ENCODE measurements at places on chromosomes 5 and 9.
A peak's percentile ranks its signal among the peaks of the same experiment; 100 is the strongest.

- DNase-seq = no peak
These were observed 825.0 kb downstream of the TLR4 start for GRCh38 chr9:118529210-118529609.

GRCh38 chr9:124220946-124221451, 36.8 kb upstream of the NEK6 start:
- no peak for DNase-seq

DNA sequence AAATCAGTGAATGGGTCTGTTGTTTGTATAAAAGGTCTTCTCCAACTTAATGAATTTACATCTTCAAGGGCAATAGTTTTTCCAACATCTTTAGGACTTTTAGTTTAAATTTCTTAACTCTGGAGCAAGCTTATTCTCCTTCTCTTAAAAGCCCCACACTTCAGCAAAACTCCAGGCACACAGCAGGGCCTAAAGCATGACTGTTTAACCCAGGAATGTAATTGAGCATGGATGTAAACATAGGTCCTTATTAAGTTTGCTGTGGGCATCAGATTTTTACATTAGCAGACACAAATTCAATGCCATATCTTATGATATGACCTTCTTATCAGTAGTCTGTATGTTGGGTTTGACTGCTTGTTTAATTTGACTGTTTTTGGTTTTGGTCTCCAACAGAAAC, 78.9 kb downstream of the ABCA1 start:
- no peak for DNase-seq

- no peak for DNase-seq
These were observed 176.6 kb downstream of the ZNF462 start for GRCh38 chr9:107039542-107039941.

DNA sequence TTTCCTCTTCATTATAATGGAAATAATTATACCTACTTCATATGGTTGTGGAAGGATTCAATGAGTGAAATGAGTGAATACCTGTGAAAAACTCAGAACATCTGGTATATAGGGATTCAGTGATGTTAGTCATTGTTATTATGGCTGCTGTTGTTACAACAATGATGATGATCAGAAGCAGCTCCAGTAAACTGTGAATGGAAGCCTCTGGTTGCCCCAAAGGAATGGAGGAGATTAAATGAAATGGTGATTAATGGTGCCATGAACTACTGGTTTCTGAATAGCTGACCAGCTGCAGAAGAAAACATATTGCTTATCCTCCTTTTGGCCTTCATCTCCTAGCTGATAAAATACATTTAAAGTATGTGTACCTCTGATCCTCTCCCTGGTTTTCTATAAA, 372.0 kb downstream of the ARHGEF28 start:
- DNase-seq = no peak

DNA sequence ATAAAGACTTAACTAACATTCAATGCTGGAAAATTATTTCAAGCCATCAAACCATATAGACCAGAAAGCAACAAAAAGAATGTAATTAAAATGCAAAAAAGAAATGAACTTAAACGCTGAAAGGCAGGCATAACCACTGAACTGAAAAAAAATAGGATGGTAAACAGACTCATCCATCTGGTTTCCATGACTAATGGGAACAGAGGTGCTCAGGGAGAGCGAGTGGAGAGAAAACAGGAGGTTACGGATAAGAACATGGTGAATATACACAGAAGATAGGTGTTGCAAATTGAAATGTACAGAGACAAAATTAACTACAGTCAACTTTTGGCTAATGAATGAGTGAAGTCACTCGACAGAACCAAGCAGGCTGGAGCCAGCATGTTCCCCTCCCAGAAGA, 43.5 kb upstream of the RNF38 start:
- DNase-seq = no peak

GRCh38 chr5:35360671-35361070, 130.4 kb upstream of the PRLR start:
- DNase-seq = no peak

DNA sequence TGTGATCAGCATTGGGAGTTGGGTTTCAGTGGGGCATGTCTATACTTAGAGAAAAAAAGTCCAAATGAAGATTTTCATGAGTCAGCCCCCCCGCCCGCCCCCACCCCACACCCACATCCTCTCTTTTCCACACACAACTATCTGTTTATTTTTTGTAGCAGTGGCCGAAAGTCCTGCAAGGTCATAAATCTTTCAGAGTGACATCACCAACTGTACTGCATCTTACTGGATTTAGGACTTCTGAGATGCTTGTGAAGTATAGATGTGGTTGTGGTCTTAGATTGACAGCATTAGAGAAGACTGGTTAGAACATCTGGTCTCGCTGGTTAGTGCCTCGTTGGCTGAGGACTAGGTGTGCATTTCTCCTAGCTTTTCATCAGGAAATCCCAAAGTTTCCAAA, 7.3 kb upstream of the ROPN1L start:
- DNase-seq = no peak

DNA sequence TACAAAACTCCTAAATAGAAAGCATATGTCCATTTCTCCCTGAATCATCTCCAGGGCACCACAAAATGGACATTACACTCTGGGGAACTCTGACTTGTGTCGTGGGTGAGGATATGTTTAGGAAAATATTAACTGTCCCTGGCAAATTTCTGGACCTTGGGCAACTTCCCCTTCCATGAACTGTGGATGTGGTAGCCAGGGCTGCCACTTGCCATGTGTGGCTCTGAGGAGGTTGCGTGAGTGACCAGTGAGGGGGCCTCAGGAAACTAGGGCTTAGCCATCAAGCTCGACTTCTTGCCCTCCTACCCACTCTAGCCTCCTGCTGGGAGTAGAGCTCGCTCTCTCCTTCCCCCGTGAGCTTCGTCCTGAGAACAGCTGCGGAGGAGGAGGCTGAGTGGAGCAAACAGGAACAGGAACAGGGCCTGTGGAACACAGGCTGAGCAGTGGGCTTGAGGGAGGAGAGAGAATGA, 13.8 kb upstream of the STC2 start:
- no peak for DNase-seq

GRCh38 chr9:23741351-23741750, 84.7 kb downstream of the ELAVL2 start:
- no peak for DNase-seq

GRCh38 chr9:134834217-134834956, 46.2 kb upstream of the FCN2 start:
- DNase-seq = no peak

DNA sequence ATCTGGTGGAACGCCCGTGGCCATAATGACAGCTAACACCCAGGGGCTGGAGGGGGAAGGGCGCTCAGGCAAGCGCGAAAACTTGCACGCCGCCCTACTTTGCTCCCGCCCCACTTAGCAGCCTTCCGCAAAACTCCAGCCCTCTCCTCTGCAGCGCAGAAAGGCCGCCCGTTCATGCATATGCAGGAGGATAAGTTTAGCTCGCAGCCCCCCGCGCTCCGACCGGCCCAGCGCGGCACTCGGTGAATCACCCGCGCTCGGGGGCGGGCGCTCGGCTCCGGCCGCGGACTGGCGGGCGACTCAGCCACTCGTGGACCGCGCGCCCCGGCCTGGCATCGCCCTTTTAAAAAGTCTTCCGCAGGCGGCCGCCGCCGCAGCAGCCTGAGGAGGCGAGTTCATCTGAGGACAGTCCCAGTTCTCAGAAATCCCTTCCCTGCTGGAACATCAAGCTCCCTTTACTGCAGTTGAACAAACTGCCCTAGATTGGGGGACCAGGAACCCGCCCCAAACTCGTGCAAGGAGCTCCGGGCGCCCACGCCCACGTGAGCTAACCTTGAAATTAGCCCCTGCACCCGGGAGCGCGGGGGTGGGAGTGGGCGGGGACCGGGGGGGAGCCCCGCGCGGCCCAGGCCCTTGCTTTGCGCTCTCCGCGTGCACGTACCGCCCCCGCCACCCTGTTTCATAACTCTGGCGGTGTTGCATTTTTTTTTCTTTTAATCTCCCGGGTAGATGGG, 4.5 kb upstream of the KLF9 start:
- no peak for DNase-seq

- no peak for DNase-seq
These were observed 23.1 kb upstream of the FGF10 start for GRCh38 chr5:44412286-44412685.

DNA sequence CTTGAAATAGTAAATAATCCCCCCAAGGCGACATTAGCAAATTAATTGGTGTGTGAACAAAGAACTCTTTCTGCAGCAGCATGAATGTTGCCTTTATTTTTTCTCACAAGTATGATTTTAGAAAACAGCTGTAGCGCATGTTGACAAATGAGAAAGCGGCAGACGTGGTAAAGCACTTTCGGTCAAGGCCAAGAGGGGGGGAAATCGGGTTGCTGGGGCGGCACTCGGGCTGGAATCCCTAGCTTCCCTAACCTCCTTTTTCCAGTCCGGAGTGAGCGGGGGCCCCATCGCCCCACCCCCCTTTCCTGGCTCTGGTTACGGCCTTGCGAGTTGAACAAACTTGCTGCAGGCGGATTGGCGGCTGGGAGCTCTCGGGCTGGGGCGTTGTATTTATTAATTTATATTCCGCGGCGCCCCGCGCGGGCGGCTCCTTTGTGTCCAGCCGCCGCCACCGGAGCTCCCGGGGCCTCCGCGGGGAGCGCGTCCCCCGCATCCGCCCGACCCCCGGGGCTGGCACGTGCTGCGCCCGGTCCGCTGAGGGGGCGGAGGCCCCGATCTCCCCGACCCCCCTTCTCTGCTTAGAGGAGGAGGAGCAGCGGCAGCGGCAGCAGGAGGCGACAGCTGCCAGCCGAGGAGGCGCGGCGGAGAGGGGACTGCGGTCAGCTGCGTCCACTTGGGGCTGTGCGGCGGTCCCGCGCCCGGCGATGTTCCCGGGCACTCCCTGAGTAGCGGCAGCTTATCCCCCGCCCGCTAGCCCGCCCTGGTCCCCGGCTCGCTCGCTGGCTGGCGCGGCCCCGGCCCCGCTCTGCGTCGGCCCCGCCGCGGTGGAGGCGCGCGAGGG, at the start of gene RHOBTB3:
RHOBTB3 (plus strand) TSS at position 607 of the 841 bp plus-strand sequence. CDS start 347 bp downstream, outside the sequence.
- DNase-seq = no peak

GRCh38 chr5:87139795-87140194, 127.9 kb upstream of the RASA1 start:
- no peak for DNase-seq

GRCh38 chr5:149489605-149490037, 61.6 kb downstream of the CSNK1A1 start:
- DNase-seq = no peak

DNA sequence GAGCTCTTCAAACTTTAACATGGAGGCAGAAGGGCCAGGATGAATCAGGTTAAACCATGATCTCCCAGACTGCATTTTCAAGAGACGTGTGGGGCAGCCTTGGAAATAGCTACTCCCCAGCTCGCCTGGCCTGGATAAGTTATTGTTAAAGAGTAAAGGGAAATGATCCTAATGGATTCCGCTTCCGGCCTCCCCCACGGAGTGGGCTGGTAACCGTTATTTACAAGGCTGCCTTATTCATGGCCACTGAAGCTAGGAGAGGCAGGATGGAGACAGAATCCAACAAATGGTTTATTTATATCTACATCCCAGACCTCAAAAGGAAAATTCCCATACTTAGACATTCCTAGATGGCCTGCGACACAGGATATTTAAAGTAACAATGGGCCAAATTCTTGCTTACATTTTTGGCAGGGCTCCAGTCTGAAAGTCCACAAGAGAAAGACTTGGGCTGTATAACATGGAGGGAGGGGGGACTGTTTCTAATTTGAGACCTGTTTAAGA, 27.9 kb downstream of the SPRY4 start:
- DNase-seq = no peak

GRCh38 chr9:130938652-130939404, at the start of gene FIBCD1:
Gene FIBCD1, minus strand, starts transcription at chr9:130939247. Its CDS starts 640 bp downstream, at chr9:130938607.
- DNase-seq = no peak

DNA sequence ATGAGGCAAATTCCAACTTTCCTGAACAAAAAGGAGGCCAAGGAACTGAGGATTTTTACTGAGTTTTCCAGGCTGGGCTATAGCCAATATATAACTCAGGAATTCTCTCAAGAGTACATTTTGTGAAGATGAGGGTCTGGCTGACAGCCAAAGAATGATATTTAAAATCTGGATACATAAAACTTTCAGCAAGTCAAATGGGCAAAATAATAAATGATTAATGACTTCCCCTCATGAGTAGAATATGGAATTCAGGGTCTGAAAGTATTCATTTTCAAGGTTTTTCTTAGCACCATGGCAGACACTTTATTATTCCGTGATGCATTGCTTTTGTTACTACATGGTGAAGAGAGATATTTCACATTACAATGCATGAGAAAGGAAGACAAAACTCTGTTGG, 7.8 kb downstream of the FAM81B start:
- DNase-seq = no peak

- DNase-seq = no peak
These were observed 255.1 kb downstream of the NR2F1-AS1 start for GRCh38 chr5:93325946-93326345.

DNA sequence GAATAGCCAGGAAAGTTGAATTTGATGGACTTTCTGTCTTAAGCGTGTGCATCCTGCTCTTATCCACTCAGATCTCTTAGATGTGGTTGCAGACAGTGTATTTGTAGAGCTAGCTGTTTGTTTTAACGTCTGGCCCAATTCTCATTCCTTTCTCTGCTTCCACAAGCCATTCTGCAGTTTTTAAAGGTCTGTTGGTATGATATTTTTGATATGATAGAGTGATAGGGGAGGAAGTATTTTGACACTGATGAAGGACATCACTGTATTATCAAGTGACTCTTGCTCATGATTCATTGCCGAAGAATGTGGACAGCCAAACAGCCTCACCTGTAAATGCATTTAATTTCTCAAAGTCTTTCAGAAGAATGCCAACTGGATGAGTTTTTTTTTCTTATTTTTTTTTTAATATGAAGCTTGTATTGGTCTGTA, 4.5 kb downstream of the TJP2 start:
- DNase-seq = no peak

DNA sequence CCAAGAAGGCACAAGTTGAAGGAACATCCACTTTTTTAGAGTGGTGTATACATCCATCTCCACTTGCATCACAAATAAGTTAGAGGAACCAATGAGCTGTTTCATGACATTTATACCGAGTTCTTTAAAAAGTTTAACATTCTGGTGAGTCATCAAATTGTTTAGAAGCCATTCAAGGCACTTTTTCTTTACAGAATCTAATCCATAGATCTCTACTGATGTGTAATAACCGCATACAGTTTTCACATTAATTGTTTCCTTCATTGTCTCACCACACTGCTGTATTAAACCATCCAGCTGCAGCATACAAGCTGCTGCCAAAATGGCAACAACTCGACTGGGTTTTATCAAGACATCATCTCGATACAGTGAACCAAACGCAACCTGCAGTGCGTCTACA, 744 bp downstream of the GMCL2 start:
- DNase-seq = no peak

DNA sequence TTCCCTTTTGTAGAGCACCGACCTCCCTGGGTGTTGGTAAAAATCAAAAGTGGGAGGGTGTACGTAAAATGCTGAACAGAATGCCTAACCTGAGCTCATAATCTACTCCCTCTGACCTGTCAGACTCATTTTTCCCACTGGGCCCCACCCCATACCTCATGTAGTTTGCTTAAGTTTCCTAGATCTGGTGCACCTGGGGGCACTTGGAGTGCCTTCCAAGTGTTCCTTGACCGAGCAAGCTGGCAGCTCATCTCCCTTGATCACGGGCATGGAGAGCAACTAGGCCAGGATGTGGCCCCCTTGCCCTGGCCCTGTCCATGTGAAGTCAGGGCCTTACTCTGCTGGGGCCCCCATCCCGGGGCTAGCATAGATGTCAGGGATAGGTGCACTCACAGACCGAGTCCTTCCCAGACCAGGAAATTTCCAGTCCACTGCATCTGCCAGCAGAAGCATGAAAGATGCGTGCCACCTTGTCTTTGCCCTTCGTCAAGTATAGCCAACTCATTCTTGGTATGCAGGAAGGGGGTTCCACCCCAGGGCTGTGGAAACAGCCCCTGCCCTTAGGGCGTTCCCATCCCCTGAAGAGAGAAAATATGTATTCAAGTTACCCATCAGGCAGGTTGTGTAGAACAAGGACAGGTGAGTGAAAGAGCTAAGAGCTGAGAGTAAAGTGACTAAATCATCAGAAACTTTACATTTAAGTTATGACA, 41.9 kb downstream of the SLC22A5 start:
- peak; percentile 90 for DNase-seq
